Kidney (tissue), 22 donors: ENCODE measurements at places on chromosomes 7 and 10. TPM values are rescaled to one million over a fixed set of nuclear protein-coding genes. Genes with fewer than 3 reads are reported as not detected.

The EPHA1 gene
- 22.3 TPM for total RNA-seq

The SAP25 gene
- 9.8 TPM for total RNA-seq

The AKR1C8 gene
- 0.66 TPM for total RNA-seq

The IFIT3 gene
- 20.1 TPM for total RNA-seq

The SLC18A3 gene
- not detected for total RNA-seq

The MNX1 gene
- total RNA-seq: 1.1 TPM
